Dermis microvascular lymphatic vessel endothelial cell (primary cell): ENCODE measurements at places on chromosomes 6 and 20. TPM values are rescaled to one million over a fixed set of nuclear protein-coding genes. Genes with fewer than 3 reads are reported as not detected.

Gene MYMX
- 0.13 TPM in 1 of 2 replicates, not detected in the other for total RNA-seq

Gene SGK2
- under 0.01 and 0.13 TPM in 2 replicates for total RNA-seq

Gene NOX3
- total RNA-seq = not detected in 2 replicates

Gene PBOV1
- total RNA-seq = not detected in 2 replicates

Gene PCED1A
- total RNA-seq = 9.6 and 20.2 TPM in 2 replicates

Gene RAET1E
- 0.13 TPM in 1 of 2 replicates, not detected in the other for total RNA-seq

Gene ZSCAN12
- 2.1 and 3.2 TPM in 2 replicates for total RNA-seq

Gene PKIB
- 0.13 TPM in 2 replicates for total RNA-seq

Gene NKX2-2
- total RNA-seq = not detected in 2 replicates

Gene CARMIL1
- 0.77 and 5.1 TPM in 2 replicates for total RNA-seq

Gene SLC32A1
- not detected in 2 replicates for total RNA-seq

Gene VIP
- 0.39 and 0.89 TPM in 2 replicates for total RNA-seq

Gene TCF15
- total RNA-seq = 0.76 and 0.77 TPM in 2 replicates

Gene NEURL2
- 2.3 and 4.0 TPM in 2 replicates for total RNA-seq

Gene HLA-DOA
- total RNA-seq = not detected in 2 replicates

Gene TFAP2C
- not detected in 2 replicates for total RNA-seq

Gene CLIC5
- under 0.01 TPM in 2 replicates for total RNA-seq

Gene PRL
- not detected in 2 replicates for total RNA-seq

Gene DNMT3B
- 1.4 and 1.9 TPM in 2 replicates for total RNA-seq

Gene RBBP8NL
- not detected in 2 replicates for total RNA-seq

Gene LCA5
- total RNA-seq = 2.1 and 2.2 TPM in 2 replicates

Gene SLX4IP
- total RNA-seq = 2.3 and 2.6 TPM in 2 replicates

Gene TGM3
- total RNA-seq = not detected in 2 replicates

Gene TGM6
- not detected in 2 replicates for total RNA-seq

Gene OR5V1
- total RNA-seq = not detected in 2 replicates

Gene DACT2
- not detected in 2 replicates for total RNA-seq
